NCI-H1417 treated with DMSO at 0.1 percent for 48 hours (cell line): ENCODE measurements at places on chromosomes 7 and 10.

- DNase-seq, result no peak
These were observed 32.0 kb downstream of the PRLHR start for GRCh38 chr10:118563373-118563890.

- no peak for DNase-seq
These were observed 19.7 kb downstream of the FAM53B start for GRCh38 chr10:124724279-124725027.

GRCh38 chr7:102843850-102844249, 69.0 kb upstream of the LRRC17 start:
- no peak for DNase-seq

GRCh38 chr7:99374111-99375064, at the start of gene ARPC1B:
Gene ARPC1B, plus strand, starts transcription at chr7:99374730. Its CDS starts 10,985 bp downstream, at chr7:99385715.
- no peak for DNase-seq

DNA sequence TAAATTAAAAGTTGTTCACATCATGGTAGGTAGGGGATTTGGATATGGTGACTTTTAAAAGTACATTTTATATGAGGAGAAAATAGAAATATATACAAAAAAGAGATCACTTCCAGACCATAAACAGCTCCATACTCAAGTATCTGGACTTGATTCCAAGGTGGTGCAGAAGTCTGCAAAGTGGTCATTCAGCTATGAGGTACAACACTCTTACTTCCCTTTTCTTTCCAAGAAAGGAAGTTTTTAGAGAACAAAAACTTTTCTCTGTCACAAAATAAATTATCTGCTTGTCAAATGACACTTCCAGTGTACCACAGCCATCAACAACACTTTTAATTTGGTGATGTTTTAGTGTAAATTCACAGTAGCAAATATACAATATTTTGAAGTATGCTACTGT, 1013.5 kb downstream of the GATA3 start:
- no peak for DNase-seq

DNA sequence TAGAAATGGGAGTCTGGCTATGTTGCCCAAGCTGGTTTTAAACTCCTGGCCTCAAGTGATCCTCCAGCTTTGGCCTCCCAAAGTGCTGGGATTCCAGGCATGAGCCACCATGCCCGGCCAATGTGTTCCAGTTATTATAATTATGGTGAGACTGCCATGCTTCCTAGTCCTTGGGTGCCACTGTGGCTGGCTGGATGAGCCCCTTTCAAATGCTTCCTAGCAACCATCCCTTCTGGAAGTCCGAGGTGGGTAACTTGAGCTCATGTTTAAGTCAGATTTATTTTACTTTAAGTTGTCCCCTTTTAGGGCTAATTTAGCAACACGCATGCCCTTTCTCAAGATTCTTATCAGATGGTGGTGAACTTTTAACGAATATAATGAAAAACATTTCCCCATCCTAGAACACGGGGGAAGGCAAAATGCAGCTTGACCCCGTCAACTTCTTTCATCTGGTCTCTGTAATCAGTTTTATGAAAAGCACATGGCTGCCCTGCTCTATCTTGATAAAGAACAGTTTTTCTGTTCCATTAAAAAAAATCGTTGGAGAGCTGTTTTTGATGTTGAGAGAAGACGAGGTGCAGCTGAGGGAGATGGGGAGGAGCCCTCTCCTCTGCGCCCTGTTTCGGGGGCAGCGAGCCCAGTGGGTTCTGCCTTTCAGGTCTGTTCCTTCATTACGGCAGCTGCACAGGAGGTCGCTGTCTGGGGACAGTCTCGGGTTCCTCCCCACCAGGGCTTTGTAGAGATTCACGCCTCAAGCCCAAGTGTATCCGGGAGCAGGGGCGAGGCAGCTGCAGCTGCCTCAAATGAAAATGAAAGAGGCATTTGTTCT, 61.0 kb upstream of the MKI67 start:
- DNase-seq, result no peak

DNA sequence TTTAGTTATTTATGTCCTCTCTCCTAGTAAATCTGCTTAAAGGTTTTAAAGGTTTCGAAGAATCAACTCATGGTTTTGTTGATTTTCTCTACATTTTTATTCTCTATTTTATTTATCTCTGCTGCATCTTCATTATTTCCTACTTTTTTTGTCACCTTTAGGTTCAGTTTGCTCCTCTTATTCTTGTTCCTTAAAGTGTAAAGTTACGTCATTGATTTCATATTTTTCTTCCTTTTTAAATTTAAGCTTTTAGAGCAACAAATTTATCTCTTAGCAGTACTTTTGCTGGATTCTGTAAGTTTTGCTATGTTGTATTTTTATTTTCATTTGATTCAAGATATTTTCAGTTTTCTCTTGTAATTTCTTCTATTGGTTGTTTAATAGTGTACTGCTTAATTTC, 10.7 kb downstream of the MYO3A start:
- no peak for DNase-seq

DNA sequence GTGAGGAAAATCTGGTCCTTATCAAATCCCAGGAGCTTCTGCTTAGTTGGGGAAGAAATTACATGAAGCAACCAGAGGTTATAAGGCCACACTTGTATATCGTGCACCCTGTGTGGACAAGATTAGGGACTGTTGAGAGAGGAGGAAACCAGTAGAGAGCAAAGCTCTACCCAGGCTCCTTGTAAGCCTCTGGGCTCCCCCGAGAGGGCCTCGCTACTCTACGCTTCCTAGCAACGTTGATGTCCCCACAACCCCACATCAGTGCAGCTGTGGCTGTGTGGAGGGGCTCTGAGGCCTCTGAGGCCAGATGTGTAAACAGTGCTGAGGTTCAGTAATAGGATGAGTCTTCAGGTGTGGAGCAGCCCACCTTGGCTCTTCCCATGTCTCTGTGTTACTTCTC, 16.0 kb downstream of the HIF1AN start:
- no peak for DNase-seq

GRCh38 chr10:120996456-120997034, 145.4 kb downstream of the WDR11 start:
- no peak for DNase-seq

GRCh38 chr10:131670341-131670740, 230.5 kb upstream of the PPP2R2D start:
- DNase-seq, result no peak

DNA sequence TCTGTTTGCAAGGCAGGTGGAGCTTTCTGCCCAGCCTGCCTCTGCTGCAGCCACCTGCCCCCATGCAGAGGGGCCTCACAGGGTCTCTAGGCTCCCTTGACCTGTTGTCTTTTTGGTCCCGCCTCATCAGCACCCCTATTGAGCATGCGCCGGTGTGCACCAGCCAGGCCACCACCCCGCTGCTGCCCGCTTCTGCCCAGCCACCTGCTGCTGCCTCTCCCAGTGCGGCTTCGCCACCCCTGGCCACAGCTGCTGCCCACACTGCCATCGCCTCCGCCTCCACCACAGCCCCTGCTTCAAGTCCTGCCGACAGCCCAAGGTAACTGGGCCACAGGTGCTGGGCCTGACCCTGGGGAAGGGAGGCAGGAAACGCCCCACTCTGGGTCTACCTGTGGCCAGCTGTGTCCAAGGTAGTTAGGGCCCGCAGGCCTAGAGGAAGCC, 38.1 kb downstream of the LDB3 start:
- no peak for DNase-seq

GRCh38 chr7:51070151-51070550, 246.5 kb downstream of the COBL start:
- DNase-seq, result no peak

DNA sequence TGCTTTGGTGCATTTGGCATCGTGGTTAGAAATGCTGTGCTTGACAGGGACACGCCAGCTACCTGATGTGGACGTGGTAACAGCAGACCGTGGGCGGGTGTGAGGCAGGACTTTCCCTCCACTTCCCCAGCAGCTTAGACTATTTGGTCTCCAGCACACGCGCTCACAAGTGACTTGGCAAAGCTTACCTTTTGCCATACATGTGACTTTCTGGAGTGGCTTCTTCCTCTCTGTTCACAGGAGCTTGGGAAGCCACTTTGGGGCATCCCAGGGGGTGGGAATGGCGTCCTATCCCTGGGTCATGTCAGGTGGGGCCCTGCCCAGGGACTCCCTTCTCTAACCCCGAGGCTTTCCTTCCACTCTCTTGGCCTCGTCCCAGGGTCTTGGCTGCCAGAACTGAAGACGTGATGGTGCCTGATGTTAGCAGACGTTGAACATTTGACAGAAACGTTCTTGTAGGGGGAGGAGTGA, 228.7 kb upstream of the KLF6 start:
- no peak for DNase-seq

- no peak for DNase-seq
These were observed 126.7 kb downstream of the RAPGEF5 start for GRCh38 chr7:22230238-22230637.

DNA sequence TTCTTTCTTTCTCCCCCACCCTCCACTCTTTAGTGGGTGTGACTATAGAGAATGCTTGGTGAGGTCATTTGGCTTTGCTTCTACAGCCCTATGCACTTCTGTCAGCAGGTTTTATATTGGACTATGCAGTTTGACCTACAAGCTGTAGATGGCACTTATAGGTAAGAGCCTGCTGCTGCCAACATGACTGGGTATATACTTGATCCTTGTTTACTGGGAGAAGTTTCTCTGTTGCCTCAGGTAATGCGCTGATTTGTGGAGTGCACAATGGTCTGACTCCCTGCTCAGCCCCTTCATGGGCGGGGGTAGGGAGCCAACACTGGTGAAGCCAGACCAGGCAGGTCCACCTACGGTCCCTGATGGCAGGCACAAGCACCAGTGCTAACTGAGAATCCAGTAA, 33.7 kb upstream of the C7orf33 start:
- no peak for DNase-seq

DNA sequence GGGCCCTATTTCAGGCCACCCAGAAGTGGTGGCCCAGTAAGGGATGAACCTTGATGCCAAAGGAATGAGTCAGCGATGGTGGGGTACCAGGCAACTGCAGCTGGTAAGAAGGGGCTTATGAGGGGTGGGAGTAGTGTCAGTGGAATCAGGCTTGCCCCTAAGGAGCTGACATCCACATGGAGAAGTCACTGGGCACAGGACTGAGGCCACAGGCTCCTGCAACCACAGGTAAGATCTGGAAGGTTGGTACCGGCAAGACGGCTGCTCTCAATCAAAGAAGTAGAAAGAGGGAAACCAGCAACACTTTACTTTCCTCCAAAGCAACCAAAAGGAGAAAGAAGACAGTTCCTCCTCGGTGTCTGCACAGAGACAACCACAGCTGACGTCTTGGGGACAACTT, 2.5 kb downstream of the GCK start:
- DNase-seq, result no peak

DNA sequence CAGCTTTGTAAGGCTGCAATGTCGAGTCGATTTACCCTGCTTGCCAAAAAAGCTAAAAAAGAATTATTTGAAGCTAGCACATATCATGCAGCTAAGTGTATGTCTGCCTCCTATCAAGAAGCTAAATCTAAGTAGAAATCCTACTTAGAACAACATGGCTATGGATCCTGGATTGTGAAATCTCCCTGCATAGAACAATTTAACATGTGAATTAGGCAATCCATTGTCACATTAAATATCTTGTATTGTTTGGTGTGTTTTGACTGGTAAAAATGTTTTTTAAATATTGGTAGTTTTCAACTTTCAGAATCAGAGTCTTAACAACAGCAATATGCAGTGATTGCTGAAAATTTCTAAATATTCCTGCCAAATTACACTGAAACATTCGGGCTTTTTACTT, 73.3 kb downstream of the SKIDA1 start:
- no peak for DNase-seq

GRCh38 chr10:67036808-67037207, 111.0 kb downstream of the LRRTM3 start:
- DNase-seq, result no peak

DNA sequence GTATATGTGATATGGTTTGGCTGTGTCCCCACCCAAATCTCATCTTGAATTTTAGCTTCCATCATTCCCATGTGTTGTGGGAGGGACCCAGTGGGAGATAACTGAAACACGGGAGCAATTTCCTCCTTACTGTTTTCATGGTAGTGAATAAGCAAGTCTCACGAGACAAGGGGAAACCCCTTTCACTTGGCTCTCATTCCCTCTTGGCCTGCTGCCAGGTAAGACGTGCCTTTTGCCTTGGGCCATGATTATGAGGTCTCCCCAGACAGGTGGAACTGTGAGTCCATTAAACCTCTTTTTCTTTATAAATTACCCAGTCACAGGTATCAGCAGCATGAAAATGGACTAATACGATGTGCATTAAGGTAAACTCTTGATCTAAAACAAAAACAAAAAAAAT, 357.1 kb upstream of the AOAH start:
- DNase-seq, result no peak

GRCh38 chr7:139936760-139937310, 107.8 kb downstream of the TBXAS1 start:
- no peak for DNase-seq

DNA sequence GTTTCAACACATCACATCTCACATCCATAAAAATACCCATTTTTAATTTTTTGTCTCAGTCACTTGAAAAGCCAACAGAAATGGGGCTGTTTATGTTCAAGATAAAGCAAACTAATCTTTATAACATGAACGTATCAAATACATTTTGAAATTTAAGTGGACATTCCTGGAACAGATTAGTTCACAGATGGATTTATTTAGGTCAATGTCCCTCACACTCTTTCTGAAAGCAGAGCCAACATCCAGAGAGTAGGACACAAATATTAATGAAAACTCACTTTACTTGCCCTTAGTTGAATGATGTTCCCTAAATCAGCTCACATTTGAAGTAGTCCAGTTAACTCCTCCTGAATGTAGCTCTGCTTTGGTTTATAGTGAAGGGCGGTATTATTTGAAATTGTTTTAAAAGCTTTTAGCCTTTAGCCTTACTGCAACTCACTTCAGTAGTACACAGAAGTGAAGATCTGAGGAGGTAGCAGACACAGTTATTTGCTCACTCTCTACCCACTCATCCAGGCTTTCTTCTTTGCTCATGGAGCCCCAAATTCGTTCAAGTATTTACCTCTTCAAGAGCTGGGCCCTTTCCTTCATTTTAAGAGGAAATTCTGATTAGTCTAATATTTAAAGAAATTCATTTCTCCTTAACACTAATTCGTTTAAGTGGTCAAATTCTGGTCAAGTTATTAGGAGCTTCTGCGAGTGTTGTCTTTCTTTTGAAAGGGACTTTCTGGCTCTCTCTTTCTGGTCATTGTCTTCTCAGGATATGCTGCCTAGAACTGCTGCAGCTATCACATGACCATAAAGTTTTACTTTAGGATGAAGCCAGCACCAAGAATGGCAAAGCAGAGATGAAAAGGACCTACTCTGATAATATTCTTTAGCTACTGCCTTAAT, 180.6 kb upstream of the AGR3 start:
- DNase-seq, result no peak

- no peak for DNase-seq
These were observed 864.4 kb upstream of the KCND2 start for GRCh38 chr7:119408596-119408995.

DNA sequence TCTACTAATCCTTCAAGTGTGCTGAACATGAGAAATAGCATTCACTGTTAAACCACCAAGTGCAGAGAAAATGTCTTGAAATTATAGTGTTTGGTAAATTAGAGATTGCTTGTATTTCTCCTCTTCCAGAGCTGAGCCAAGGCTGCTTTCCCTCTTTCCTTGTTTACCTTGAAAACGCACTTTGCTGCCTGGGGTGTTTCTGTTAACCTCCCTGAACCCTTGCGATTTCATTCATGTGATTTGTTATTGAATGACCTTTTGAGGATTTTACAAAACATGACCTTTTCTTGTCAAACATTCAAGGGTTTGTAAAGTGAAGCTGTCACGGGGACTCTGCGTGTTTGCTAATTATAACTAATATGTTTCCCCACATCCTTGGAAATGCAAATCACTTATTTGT, 169.4 kb downstream of the LRMDA start:
- DNase-seq, result no peak

GRCh38 chr10:59677253-59677831, 32.3 kb downstream of the SLC16A9 start:
- DNase-seq, result no peak
